ENCODE measurements at places on chromosomes 7 and 10.

DNA sequence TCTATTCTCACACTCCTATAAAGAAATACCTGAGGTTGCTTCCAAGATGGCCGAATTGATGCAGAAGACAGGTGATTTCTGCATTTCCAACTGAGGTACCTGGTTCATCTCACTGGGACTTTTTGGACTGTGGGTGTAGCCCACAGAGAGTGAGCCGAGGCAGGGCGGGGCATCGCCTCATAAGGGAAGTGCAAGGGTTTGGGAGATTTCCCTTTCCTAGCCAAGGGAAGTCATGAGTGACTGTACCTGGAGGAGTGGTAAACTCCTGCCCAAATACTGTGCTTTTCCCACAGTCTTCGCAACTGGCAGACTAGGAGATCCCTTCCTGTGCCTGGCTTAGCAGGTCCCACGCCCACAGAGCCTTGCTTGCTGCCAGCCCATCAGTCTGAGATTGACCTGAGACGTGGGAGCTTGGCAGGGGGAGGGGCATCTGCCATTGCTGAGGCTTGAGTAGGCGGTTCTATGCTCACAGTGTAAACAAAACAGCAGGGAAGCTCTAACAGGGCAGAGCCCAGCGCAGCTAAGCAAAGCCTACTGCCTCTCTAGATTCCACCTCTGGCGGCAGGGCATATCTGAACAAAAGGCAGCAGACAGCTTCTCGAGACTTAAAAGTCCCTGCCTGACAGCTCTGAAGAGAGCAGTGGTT, 152.2 kb downstream of the ARL4A start:
- peak; percentile 45 for DNase-seq

GRCh38 chr7:132825222-132825621, 249.0 kb upstream of the PLXNA4 start:
- DNase-seq: no peak

DNA sequence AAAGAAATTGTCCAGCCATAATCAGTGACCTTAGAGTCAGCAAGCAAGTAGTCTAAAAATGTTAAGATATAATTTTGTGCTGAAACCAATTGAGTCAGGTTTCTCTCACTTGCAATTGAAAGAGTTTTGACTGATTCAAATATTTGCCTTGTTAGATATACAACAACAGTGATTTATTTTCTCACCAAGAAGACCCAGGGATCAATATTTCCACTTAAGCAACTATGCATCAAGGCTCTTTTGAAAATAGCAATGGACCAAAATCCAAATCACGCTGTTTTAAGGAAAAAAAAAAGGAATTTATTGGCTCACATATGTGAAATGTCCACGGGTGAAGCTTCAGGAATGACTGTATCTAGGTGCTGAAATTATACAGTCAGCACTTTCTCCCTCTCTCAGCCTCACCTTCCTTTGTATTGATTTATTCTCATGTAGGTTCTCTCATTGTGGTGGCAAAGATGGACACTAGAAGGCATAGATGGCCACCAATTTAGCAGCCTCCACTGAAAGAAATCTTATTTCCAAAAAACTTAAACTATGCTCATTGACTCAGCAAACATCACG, 9.7 kb upstream of the FKBP9 start:
- DNase-seq: no peak

DNA sequence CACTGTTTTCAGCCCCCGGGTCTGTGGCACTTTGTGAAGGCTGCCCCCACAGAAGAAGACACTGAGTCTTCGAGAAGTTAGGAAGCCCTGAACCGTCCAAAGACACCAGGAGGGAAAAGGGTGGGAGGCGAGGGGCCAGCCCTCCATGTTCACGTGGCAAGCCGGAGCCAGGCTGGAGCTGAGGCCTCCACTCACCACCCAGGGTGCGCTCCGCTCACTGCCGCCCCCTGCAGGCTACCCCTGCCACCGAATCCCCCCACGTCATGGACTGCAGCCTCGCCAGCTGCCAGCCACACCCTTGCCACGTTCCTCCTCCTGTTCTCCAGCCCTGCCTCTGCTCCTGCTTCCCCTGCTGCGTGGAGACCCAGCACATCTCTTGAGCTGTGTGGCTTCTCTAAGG, 59.0 kb upstream of the EN2 start:
- no peak for DNase-seq

All from retina (tissue), 1 donor.